ENCODE measurements at places on chromosomes 2 and 18. TPM values are rescaled to one million over a fixed set of nuclear protein-coding genes. Genes with fewer than 3 reads are reported as not detected.

- peaks cover 4% of the 10 kb centered on the region for H3K36me3 ChIP-seq
- H3K4me3 ChIP-seq: no peak overlapping the region
- H3K4me1 ChIP-seq: peaks cover 25% of the 10 kb centered on the region
- DNase-seq: no peak
Observed at GRCh38 chr2:169891593-169892298, 64.5 kb downstream of the UBR3 start.

DNA sequence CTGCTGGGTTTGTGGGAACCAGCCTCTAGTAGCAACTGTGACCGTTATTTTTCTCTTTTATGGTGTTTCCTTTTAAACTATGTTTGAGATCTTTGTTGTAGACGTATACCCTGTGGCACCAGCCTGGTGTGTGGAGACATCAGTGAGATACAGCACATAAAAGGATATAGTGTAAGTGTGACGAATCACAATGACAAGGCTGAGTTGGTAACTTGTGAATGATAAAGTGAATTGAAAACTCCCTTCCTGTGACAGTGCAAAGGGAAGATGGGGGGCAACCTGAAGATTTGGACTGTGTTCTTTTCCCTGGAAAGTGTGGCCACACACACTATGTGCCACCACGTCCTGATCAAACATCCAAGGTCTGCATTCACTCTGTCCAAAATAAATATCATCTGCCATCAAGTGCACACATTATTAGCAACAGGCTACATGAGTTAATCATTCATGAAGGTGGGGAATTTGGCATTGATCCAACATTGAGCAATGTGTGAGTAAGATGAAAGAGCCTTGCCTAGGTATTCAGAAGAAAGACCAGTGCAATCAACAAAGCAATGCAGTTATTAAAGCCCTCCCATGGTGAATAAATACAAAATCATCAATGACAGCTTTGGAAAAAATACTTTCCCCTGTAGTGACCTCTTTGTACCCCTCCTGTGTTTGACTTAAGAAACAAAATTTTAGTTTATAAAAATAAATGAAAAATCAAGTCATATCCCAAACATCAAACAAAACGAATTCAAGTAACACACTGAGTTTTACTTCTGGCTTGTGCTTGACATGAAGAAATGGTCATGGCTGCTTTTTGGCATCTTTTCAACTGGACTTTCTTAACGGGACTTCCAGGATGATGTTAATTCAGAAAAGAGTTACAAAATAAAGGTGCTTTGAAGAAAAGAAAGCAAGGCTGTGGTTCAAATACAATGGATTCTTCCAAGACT, 1280.5 kb upstream of the ZEB2 start:
- H3K27ac ChIP-seq: no peak overlapping the region
- no peak for DNase-seq
- no peaks in the 10 kb centered on the region for H3K4me1 ChIP-seq
- H3K27me3 ChIP-seq: no peaks in the 10 kb centered on the region
- H3K4me3 ChIP-seq: no peak overlapping the region

The MC4R gene
- total RNA-seq: not detected

The C2orf81 gene
- 3.8 TPM for total RNA-seq

The MARCHF4 gene
- total RNA-seq: not detected

Measured in Karpas-422 (cell line).